HFFc6 (cell line): ENCODE measurements at places on chromosomes 16 and 17. TPM values are rescaled to one million over a fixed set of nuclear protein-coding genes. Genes with fewer than 3 reads are reported as not detected.

The RASD1 gene
- 0.47 to 1.4 TPM (median 0.55 TPM) in 3 replicates for total RNA-seq

DNA sequence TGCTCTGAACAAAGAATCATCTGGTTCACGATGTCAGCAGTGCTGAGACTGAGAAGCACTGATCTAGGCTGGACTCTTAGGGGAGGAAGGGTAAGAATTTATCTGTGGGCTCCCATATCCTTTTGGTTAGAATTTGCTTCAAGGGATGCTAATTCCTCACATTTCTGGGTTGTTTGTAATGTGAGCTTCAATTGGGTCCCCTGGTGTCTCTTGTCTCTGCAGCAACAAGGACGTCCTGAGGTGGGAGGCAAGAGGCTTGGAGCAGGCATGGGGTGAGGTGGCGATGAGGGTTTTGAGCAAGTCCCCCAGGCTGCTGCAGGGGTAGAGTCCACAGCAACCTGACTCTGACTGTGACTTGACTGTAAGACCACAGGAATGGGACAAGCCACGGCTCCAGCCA, 213.8 kb upstream of the NLRP1 start:
- DNase-seq, result no peak

- no peak for DNase-seq
Observed at GRCh38 chr16:85657996-85658395, 30.8 kb downstream of the GINS2 start.

- peak; percentile 8 for DNase-seq
Observed at GRCh38 chr17:56785405-56785804, 48.3 kb downstream of the C17orf67 start.

- DNase-seq, result no peak
Observed at GRCh38 chr17:32546031-32546444, 59.2 kb downstream of the CDK5R1 start.

- no peak for DNase-seq
Observed at GRCh38 chr16:52422307-52422706, 124.6 kb downstream of the TOX3 start.
